Testis (tissue), 5 donors: ENCODE measurements at places on chromosomes 5 and 9. TPM values are rescaled to one million over a fixed set of nuclear protein-coding genes. Genes with fewer than 3 reads are reported as not detected.

The LCN10 gene
- total RNA-seq = 8.3 TPM

- DNase-seq = no peak
Measured at GRCh38 chr5:5156471-5157082, 16.4 kb downstream of the ADAMTS16 start.

The PKD2L2 gene
- 7.4 TPM for total RNA-seq

DNA sequence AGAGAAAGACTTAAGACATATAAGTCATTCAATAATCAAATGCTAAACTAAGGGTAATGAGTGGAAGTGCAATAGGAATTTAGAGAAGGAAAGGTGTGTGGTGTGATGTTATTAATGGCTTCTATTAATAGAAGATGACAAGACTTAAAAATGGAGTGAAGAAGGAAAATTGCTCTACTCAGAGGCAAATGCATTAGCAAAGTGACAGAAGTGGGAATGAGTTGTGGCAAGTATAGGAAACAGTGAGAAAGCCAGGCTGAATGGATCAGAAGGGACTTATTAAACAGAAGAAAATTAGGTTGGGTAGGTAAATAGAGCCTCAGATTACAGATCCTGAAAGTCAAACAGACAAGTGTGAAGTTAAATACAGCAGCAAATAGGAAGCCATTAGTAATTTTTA is 5.7 kb downstream of the SKIC3 start:
- no peak for DNase-seq

- DNase-seq = no peak
Measured at GRCh38 chr5:141488591-141489561, at the start of gene PCDHGC5. PCDHGC5 (plus strand) TSS chr5:141489081; CDS start chr5:141489241, 160 bp downstream.

DNA sequence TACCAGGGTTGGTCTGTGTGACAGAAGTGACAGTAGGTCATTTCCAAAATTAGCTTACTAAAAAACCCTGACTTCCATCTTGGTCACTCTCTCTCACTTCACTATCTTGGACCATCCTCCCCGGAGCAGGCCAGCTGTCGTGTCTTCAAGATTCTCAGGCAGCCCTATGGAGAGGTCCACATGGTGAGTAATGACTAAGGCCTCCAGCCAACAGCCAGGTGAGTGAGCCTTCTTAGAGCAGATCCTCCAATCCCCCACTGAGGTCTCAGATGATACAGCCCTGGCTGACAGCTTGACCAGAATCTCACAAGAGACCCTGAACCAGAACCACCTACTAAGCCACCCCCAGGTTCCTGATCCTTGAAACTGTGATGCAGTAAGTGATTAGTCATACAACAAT is 92.0 kb downstream of the DCP2 start:
- no peak for DNase-seq

The ZNF79 gene
- 24.5 TPM for total RNA-seq

The UGT3A2 gene
- total RNA-seq = 6.9 TPM

The ALDH1A1 gene
- 337 TPM for total RNA-seq

The NOTCH1 gene
- 34.1 TPM for total RNA-seq

The ORM2 gene
- total RNA-seq = 0.56 TPM

DNA sequence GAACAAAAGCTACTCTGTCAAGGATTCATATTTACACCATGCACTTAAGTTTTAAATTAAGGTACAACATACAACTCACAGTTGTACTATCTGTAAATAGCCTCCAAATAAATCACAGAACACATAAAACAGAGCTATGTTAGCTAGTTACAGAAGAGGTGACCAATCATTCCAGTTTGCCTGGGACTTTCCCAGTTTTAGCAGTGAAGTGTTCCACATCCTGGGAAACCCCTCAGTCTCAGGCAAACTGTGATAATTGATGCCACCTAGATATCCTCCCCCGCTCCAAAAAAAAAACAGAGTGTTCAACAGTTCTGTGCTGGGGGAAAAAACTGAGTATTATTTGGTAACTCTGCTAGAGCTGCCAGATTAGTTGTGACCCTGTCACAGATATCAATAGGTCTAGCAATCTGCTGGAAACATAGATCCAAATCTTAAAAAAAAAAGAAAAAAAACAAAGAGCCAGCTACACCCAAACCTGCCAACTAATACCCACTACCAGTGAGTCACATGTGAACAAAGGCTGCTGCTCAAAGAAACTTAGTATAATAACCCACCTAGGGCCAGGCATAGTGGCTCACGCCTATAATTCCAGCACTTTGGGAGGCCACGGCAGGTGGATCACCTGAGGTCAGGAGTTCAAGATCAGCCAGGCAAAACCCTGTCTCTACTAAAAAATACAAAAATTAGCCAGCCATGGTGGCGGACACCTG is 5.7 kb downstream of the TBCA start:
- DNase-seq = no peak

The NTNG2 gene
- total RNA-seq = 23.7 TPM

The CDKN2B-AS1 gene
- 3.5 TPM for total RNA-seq

DNA sequence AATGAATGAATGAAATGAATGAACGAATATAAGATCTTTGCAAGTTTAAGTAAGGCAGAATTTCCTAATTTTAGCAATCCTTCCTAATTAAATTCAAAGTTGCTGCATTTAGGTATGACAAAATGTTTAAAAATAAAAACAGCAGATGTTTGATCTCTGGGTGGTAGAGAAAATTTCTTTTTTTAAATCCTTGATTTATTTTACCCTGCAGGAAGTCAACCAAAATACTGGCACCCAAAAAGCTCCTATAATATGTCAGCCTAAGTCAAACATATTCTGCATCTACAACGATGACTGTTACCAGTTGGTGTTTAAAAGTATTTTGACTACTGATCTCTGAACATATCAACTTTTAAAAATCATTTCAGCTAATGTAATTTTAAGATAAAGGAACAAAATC is 58.4 kb downstream of the TTC39B start:
- DNase-seq = no peak

DNA sequence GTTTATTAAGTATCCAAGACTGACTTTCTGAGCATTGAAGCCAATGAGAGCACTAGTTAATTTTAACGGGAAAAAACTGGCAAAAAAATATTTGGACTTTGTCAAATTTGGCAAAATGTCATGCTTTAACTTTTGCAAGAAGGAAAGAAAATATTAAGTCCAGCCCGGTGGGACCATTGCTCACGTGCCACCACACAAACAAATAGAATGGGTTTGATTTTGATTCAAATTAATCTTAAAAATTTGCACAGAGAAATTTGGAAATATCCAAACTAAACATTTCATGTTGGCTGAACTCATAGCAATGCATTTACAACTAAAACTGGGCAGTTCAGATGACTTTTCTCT is 302.2 kb downstream of the EBF1 start:
- peak; percentile 41 for DNase-seq

- no peak for DNase-seq
Measured at GRCh38 chr5:97427235-97427634, 244.2 kb upstream of the RIOK2 start.

DNA sequence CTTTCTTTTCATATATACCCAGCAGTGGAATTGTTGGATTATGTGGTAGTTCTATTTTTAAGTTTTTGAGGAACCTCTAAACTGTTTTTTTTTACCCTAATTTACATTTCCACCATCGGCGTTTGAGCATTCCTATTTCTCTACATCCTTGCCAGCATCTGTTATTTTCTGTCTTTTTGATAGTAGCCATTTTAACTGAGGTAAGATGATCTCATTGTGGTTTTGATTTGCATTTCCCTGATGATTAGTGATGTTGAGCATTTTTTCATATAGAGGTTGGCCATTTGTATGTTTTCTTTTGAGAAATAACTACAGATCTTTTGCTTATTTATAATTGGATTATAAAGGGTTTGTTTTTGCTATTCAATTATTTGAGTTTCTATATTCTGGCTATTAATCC is 71.7 kb upstream of the TNC start:
- DNase-seq = no peak

GRCh38 chr9:92607773-92608172 is 62.2 kb downstream of the IPPK start:
- no peak for DNase-seq

- no peak for DNase-seq
Measured at GRCh38 chr9:122263699-122264349, 816 bp downstream of the RBM18 start.

DNA sequence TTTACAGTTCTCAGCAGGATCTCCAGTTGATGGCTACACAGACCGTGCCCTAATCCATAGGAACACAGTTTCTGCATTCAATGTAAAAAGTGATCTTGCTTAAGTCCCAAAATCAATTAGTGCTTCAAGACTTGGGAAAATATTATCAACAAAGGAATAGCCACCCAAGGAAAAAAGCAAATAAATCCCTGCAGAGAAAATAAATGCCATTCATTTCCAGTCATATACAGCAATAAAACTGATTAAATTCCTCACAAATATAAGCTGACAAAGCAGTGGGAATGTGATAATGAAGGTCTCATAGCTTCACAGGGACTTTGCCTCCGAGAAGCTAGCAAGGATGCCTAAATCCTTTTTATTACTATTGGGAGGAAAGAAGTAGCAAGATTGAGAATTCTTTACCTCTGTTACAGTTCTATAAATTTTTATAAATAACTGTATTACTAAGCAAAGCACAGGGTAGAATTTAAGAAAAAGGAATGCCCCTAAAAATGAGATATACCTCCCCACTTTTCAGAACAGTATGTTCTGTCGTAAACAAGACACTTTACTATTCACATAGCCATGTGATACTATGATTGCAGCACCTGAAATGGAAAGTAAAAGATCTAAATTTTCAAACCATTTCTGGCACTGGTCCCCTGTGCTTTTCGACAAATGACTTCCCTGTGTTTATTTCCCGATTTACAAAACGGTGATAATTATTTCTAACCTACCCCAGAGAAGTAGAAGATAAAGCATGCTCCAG is 59.8 kb downstream of the ARSB start:
- no peak for DNase-seq

DNA sequence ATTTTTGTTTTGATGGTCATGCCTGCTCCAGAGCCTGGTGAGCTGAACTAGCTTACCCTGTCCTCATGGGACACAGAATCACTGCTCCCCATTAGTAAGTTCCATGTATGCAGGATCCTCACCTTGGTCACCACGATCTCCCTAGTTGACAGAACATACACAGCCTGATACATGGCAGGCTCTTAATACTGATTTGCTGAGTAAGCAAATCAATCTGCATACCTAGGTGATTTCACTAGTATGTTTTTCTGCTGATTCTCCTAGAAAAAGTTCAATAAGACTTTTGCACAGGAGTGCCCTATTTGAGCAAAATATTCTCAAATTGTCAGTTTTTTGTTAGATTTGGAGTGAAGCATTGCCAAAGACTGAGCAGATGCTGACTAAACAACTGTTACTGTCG is 113.7 kb downstream of the ACER2 start:
- DNase-seq = no peak

- no peak for DNase-seq
Measured at GRCh38 chr9:83582029-83582428, 40.9 kb upstream of the IDNK start.

- no peak for DNase-seq
Measured at GRCh38 chr5:58016358-58016757, 443.5 kb downstream of the PLK2 start.
